ENCODE measurements at places on chromosomes 3 and 15.

GRCh38 chr15:96720656-96721055 lies 390.2 kb downstream of the NR2F2 start:
- DNase-seq: no peak

DNA sequence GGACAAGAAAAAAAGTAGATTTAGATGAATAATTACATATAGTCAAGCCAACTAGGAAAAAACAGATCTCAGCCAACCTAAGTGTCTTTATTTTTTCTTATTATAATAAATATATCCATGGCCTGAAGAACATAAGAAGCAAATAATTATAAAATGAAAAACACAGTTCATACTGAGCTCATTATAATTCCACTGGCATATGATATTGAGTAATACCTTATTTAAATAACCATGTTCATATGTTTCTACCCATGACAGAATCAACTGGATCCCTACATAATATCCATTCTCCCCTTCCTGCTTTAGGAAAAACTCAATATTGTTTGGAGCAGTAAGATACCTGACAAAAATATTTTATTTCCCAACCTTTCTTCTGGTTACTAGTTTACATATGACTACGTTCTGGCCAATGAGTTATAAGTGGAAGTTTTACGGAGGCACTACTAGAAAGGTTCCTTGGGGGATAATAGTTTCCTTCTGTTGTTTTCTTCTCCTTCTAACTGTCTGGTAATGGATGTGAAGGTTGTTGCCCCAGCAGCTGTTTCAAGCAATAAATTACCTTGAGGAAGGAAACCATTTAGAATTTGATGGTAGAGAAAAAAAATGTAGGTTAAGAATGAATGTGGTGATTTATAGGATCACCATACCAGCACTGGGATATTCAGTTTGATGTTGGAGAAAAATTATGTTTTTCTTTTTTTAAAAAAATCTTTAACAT lies 184.1 kb upstream of the MBNL1 start:
- no peak for DNase-seq

DNA sequence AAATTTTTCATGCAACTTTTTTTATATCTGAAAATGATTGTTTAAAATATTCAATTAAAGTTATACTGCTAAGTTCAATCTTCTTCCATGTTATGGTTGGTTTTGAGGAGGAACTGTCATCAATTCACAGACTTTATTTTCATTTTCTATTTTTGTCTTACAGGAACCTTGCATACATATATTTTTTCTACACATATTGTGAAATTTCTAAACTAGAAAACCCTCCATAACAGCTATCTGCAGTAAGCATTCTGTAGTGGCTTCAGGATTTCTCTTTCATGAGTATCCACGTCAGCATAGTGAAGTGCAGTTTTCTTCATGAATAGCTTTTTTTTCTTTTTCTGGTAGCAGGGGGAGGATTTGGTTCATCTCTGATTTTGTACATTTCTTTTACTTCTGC lies 48.2 kb downstream of the ATR start:
- no peak for DNase-seq

DNA sequence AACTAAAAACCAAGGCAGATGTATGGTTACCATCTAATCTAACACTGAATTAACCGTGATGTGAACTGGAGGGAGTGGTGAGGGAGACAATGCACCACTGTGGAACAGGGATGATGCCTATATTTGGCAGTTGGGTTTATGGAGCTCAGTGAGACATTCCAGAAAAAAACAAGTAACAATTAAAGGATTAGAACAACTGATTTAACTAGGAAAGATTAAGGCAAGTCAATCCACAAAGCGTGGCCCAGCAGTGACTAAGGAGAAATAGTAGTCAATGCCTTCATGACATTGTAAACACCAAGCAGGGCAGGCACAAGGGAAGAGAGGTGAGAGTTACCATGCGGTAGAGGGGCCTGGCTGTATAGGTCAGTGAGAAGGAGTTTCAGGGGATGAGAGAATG lies 38.1 kb downstream of the CHAC1 start:
- DNase-seq: no peak

GRCh38 chr3:98782824-98783500 lies 19.8 kb downstream of the ST3GAL6 start:
- no peak for DNase-seq

GRCh38 chr3:72411126-72411525 lies 437.1 kb downstream of the SHQ1 start:
- no peak for DNase-seq

- DNase-seq: no peak
Measured at GRCh38 chr3:149145974-149146373, 16.5 kb downstream of the HPS3 start.

GRCh38 chr3:57972531-57973111 lies 35.6 kb upstream of the FLNB start:
- no peak for DNase-seq

GRCh38 chr3:126684218-126684751 lies 19.8 kb upstream of the CHCHD6 start:
- DNase-seq: no peak
